ENCODE measurements at places on chromosomes 3 and 15.

GRCh38 chr3:64975147-64975546 lies 287.3 kb upstream of the ADAMTS9 start:
- no peak for DNase-seq

DNA sequence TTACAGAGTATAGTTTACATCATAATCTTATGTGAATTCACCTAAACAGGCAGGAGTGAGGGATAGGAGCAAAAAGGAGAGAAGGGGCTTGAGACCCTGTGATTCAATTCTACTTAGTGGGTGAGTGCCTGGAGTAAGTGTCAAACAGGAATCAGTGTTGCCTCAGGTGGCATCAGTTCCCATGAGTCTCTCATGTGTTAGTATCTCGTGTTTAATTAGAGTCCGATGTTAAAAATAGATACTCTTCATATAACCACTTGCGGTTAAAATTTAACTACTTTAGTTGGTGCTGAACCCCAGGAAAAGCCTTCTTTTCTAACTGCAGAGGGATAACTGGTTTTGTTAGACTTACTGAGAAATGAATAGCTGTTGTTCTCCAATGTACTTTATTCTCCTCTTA lies 251.5 kb downstream of the SUCLG2 start:
- no peak for DNase-seq

DNA sequence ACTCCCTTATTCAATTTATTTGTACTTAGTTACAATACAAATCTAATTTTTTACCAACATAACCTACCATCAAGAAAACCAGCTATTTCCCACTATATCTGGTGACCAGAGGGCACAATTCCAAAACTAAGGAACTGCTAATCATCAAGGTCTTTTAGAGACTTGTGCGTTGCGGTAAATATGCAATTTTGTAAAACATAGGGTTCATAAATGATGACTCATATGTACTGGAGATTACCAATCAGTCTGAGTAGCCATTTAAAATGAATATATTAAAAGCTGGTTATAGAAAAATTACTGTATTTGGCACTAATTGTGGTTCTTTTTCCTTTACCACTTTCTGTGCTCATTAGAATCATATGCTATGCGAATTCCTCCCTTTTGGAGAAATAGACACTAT lies 859.6 kb downstream of the ROBO1 start:
- no peak for DNase-seq

GRCh38 chr15:26083896-26084295 lies 220.8 kb upstream of the ATP10A start:
- DNase-seq, result no peak

DNA sequence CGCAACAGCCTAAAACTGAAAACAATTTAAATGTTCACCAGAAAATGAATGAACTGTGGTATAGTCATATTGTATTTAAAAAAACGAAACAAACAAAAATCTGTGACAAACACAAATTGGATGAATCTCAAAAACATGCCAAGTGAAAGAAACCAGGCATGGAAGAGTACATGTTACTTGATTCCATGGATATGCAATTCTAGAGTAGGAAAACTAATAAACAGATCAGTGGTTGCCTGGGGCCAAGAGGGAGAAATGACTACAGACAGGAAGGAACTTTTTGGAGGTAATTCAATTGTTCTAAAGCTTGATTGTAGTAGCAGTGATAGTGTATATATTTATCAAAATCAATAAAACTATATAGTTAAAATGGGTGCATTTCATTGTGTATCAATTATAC lies 16.8 kb downstream of the UBE3A start:
- no peak for DNase-seq

GRCh38 chr3:126292318-126293070 lies 64.7 kb downstream of the KLF15 start:
- DNase-seq, result no peak

- DNase-seq, result no peak
Observed at GRCh38 chr3:150158943-150159625, 188.4 kb upstream of the PFN2 start.

GRCh38 chr15:41621200-41622193 lies 38.7 kb upstream of the MGA start:
- DNase-seq, result peak; percentile 72

GRCh38 chr15:63059573-63060216 lies 17.1 kb downstream of the TPM1 start:
- DNase-seq, result no peak

- no peak for DNase-seq
Observed at GRCh38 chr3:110126065-110126464, 788.7 kb upstream of the DPPA4 start.

DNA sequence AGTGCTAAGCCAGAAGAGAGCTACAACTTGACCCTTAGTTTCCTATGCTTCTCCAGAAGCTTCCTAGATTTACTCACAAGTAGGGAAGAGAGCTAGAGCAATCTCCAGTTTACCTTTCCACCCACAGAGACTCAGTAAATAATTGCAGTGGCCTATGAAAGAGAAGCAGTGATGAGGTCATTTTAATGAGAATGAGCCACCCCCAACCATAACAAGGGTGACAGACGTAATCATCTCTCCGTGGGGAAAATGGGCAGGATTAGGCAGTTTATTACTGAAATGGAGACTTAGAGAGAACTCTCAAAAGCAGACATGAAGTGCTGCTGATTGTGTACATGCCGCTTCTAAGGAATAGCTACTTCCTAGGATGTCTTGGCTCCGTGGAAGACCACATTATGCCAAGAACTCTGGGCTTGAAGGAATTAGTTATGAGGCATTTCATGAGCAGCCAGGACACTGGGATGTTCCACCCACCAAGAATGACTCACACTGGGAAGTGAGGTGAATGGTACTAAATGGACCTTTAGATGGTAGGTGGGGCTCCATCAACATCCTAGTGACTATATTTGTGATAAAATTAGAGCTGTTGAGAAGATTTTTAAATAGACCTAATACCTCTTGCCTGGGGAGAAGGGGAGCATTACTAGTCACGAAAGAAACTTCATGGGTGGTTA lies 160.9 kb downstream of the EDEM1 start:
- DNase-seq, result no peak

GRCh38 chr3:85709346-85709892 lies 750.6 kb downstream of the CADM2 start:
- no peak for DNase-seq

DNA sequence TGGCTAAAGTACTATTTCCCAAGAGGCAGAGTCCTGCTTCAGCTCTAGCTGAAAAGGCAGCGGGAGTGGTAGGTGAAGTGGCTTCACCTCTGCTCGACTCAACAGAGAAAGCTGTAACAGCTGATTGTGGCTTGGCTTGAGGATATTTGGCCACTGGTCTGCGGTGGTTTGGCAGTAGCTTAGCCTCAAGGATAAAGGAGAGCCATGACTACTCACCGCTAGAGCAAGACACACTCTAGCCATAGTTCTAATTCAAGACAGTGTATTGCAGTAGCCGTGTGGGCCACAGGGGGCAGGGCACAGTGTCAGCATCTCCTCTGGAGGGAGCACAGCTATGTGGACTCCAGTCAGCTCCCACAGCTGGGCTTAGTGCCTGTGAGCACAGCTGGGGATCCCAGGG lies 23.5 kb downstream of the TPRG1 start:
- DNase-seq, result no peak

DNA sequence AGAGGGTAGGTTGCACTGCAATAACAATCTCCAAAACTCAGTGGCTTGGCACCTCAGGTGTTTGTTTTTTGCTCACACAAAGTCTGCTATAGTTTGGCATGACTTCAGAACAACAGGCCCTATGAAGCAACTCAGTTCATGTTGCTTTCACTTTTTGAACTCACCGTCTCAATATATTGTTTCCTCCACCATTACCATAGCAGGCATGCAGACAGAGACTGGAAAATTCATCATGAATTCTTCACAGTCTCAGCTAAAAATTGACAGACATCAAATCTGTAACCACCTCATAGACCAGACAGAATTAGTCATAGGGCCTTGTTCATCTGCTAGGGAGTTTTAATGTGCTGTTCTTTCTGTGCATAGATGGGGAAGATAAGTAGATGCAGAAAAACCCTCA lies 161.4 kb upstream of the POU1F1 start:
- DNase-seq, result no peak
